NCI-H146 (cell line): ENCODE measurements at places on chromosomes 12 and 14.

DNA sequence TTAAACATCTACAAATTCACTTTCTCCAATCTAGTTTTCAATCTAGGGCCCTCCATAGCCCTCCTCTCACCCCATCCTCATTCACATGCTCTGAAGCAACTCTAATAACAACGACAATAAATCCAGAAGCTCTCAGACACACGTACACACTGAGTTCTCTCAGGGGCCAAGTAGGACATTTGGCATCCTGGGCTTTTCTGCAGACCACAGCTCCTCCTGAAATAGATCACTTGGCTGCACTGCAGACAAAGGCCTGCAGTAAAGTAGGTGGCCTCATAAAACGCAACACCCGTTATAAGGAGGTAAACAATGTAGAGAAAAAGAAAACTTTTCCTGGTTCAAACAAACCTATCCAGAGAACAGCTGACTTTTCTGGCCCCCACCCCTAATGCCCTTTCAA, 111.2 kb downstream of the TMTC1 start:
- DNase-seq: no peak

GRCh38 chr12:101685092-101685491, 12.3 kb upstream of the CHPT1 start:
- DNase-seq: no peak

GRCh38 chr12:68622250-68622649, 11.6 kb downstream of the RAP1B start:
- DNase-seq: no peak

DNA sequence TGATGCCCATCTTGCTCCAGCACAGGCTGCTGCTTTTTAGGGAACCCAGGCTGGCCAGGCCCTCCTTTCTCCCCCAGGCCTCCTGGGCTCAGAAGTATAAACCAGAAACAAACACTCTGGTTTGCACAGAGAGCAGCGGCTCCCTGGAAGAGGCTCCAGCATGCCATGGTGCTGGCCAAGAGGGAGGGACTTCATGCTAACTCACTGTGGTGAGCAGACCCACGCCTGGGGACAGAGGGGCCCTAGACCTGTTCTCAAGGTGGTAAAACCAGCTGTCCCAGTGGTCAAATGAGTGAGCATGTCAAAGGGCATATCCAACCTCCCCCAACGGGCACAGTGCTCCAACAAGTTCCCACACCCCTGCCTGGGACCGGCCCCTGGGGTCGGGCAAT, 15.5 kb downstream of the BCL11B start:
- DNase-seq: no peak

GRCh38 chr14:103949131-103949790, 6.9 kb upstream of the RD3L start:
- DNase-seq: no peak

- no peak for DNase-seq
Observed at GRCh38 chr12:79635676-79636075, 55.1 kb downstream of the PAWR start.
